Right renal pelvis (tissue), 4 donors: ENCODE measurements at places on chromosomes 12 and 14. TPM values are rescaled to one million over a fixed set of nuclear protein-coding genes. Genes with fewer than 3 reads are reported as not detected.

DNA sequence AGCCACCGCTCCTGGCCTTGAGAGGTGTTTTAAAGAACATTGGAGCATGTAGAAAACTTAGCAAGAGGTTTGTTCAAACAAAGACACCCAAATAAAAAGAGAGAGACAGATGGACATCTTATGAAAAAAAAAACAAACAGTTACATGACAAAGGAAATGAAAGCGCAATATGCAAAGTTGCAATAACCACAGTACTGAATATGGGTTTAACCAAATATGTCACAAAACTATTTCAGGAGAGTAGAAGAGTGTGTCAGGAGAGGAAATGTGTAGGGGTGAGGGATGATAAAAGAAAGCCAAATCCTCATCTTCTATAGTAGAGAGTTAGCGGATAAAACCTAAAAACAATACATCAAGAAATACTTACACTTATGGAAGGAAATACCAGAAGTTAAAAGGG is 98.4 kb downstream of the GTF2A1 start:
- DNase-seq, result no peak

GRCh38 chr14:93239869-93240677 is 33.0 kb downstream of the UBR7 start:
- DNase-seq, result no peak

DNA sequence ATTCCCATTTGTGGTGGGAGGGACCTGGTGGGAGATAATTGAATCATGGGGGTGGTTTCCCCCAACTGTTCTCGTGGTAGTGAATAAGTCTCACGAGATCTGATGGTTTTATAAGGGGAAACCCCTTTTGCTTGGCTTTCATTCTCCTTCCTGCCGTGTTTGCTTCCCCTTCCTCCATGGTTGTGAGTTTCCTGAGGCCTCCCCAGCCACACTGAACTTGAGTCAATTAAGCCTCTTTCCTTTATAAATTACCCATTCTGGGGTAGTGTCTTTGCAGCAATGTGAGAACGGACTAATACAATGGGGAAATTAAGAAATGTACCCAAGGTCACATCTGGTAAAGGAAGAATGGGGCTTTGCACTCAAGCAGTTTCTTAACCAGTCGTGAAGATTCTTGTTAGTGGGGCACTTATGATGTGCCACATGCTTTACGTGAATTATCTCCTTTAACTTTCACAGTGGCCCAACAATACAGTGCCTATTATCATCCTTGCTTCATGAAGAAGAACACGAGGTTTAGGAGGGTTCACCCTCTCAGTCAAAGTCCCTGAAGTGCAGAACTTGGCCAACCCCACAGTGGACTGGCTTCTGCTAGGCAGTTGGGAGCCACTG is 234.3 kb downstream of the EFCAB11 start:
- DNase-seq, result no peak

GRCh38 chr12:102023343-102023930 is 38.4 kb downstream of the WASHC3 start:
- no peak for DNase-seq

GRCh38 chr12:6966351-6966750 is 4.1 kb downstream of the PHB2 start:
- no peak for DNase-seq

GRCh38 chr12:5809586-5809985 is 135.5 kb downstream of the ANO2 start:
- no peak for DNase-seq

GRCh38 chr12:50039151-50039835 is 14.0 kb upstream of the RACGAP1 start:
- no peak for DNase-seq

The DPPA3 gene
- not detected for polyA plus RNA-seq

The MYH7 gene
- polyA plus RNA-seq, result 0.32 TPM
